CD4-positive, alpha-beta T cell treated with Interleukin-17A for 1 hour (primary cell): ENCODE measurements at places on chromosomes 2 and 18.

GRCh38 chr2:237312021-237312755, 101.8 kb downstream of the COL6A3 start:
- DNase-seq: no peak

GRCh38 chr2:21761361-21761760, 637.6 kb downstream of the TDRD15 start:
- no peak for DNase-seq

GRCh38 chr18:26322890-26323653, 96.8 kb downstream of the TAF4B start:
- DNase-seq: no peak

- DNase-seq: peak; percentile 2
Measured at GRCh38 chr2:32772638-32773447, 145.0 kb downstream of the TTC27 start.

- DNase-seq: no peak
Measured at GRCh38 chr2:142038826-142039225, 92.0 kb downstream of the LRP1B start.
